A549 treated with DMSO at 1 μM for 4 hours (cell line): ENCODE measurements at places on chromosomes 5 and 9. TPM values are rescaled to one million over a fixed set of nuclear protein-coding genes. Genes with fewer than 3 reads are reported as not detected.

The EMB gene
- total RNA-seq: 5.8 to 8.1 TPM (median 6.9 TPM) in 5 replicates

The SPINK7 gene
- not detected in 5 replicates for total RNA-seq

The SHROOM1 gene
- total RNA-seq: 8.8 to 10.6 TPM (median 9.9 TPM) in 5 replicates

The WNT8A gene
- total RNA-seq: not detected in 5 replicates

The SPATA31D4 gene
- not detected in 5 replicates for total RNA-seq

The TMEM161B gene
- 7.8 to 10.5 TPM (median 9.4 TPM) in 5 replicates for total RNA-seq

The DBH gene
- not detected in 5 replicates for total RNA-seq

The TMEM171 gene
- total RNA-seq: 4.8 to 6.9 TPM (median 5.8 TPM) in 5 replicates

The CDKN2B gene
- total RNA-seq: not detected in 5 replicates

The SKP2 gene
- total RNA-seq: 19.7 to 25.2 TPM (median 24.3 TPM) in 5 replicates

The NR4A3 gene
- 2.3 to 3.6 TPM (median 3.2 TPM) in 5 replicates for total RNA-seq
